Kidney tubule cell (primary cell): ENCODE measurements at places on chromosomes 5 and 9.

GRCh38 chr5:39941416-39941815 lies 516.6 kb upstream of the DAB2 start:
- no peak for DNase-seq

- DNase-seq: no peak
These were observed 11.9 kb upstream of the AQP7 start for GRCh38 chr9:33414268-33414667.

DNA sequence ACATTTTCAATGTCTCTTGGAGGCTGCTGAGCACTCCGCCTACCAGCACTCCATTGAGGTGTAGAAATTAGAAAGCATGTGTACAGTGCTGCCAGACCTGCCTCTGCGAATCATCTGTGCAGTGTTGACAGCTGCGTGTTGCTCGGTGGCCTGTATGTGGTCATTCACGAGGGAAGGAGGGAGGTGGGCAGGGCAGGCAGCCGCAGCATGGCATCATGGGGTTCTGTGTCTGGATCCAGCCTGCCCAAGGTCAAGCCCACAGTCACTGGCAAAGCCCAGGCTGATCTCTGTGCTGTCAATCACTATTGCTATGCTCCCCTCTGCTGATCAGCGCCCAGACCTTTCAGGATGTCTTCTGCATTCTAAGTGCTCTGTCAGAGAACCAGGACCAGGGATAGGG lies 8.0 kb upstream of the PDZD2 start:
- no peak for DNase-seq

- no peak for DNase-seq
These were observed 30.7 kb downstream of the TSTD2 start for GRCh38 chr9:97602430-97602829.

DNA sequence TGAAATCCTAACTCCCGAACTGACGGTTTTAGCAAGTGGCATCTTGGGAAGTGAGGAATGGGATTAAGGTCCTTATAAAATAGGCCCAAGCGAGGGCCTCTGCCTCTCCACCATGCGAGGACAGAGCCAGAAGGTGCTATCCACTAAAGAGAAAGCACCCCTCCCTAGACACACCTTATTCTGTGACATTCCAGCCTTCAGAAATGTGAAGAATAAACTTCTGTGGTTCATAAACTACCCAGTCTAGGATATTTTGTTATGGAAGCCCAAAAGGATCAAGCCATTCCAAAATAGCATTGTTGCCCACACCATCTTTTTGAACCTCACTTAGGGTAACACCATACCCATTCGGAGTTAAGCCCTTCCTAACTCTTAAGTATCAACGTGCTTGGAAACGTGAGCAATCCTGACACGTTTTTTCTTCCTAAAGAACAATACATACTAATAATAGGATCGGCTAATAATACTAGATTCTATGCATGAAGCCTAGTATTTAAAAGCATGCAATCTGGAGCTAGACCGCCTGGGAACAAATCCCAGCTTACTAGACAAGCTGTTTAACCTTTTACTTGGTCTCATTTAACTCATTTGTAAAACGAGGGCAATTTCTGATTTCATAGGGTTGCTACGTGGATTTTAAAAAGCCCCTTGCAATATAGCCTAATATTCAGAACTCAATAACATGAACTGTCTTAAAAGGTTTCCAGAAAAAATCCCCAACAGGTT lies 1.1 kb upstream of the SMC2 start:
- no peak for DNase-seq

DNA sequence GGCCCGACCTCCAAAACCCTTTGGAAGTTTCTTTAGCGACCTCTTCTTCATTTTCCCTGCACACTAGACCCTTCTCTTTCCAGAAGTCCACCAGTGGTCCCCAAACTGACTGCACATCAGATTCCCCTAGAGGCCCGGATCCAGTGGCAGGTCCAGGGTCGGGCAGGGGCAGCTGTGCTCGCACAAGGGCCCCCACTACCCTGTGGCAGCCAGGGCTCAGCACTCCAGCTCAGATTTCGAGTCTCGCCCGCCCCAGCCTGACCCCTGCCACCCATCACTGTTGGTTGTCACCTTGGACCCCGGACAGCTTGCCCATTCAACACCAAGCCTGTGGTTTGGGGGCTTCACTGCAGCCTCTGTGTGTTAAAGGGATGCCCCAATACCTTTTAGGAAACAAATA lies 7.8 kb upstream of the ZDHHC12 start:
- DNase-seq: no peak

- no peak for DNase-seq
These were observed 885 bp upstream of the TMEM252 start for GRCh38 chr9:68541568-68541967.

GRCh38 chr9:17486396-17486795 lies 92.5 kb upstream of the SH3GL2 start:
- DNase-seq: no peak

DNA sequence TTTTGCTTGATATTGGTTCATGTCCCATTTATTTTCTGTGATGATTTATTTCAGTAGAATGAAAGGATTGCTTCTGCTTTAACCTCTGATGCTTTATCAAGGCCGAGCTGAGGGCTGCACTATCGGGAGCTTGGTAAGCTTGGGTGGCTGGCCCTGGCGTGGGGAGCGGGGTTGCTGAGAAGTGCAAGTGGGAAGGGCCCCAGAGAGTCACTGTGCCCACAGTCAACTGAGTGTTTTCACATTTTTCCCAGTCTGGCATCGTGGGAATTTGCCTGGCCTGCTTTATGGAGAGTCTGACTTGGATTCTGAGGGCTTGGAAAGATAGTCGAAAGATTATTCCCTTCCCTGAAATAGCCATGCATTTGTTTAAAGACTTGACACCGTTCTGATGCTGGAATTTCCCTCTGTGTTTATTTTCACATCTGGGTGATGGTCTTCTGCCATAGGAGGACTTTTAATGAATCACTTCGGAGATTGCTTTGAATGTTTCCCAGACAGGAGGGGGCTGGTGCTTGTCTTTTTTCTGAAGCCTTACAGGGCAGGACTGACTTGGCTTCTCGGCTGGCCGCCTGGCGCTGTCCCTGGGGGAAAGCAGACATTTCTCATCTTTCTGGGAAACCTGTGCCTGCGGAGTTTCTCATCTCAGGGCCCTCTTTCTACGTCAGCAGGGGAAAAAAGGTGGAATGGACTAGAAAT lies 139.0 kb downstream of the BOD1 start:
- DNase-seq: no peak

DNA sequence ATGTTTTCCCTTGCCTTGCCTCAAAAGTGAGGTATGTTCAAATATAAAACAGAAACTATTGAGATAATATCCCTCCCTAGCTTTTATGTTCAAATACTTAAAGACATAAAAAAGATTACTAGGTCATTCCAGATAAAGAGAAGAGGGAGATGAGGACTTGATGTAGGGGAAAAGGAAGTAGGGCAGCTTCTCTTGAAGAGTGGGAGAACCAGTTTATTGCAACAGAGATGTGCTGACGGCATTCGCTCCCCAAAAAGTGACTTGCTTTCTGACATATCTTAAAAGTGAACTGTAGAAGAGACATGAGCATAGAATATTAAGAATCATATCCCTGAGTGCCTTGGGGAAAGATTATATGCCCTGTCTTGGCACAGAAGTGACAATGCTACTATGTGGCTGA lies 330.2 kb upstream of the NREP start:
- DNase-seq: no peak

GRCh38 chr5:172494630-172495505 lies 40.5 kb upstream of the SH3PXD2B start:
- DNase-seq: no peak

- DNase-seq: peak; percentile 97
These were observed 51.7 kb downstream of the ZNF474 start for GRCh38 chr5:122180863-122181548.

DNA sequence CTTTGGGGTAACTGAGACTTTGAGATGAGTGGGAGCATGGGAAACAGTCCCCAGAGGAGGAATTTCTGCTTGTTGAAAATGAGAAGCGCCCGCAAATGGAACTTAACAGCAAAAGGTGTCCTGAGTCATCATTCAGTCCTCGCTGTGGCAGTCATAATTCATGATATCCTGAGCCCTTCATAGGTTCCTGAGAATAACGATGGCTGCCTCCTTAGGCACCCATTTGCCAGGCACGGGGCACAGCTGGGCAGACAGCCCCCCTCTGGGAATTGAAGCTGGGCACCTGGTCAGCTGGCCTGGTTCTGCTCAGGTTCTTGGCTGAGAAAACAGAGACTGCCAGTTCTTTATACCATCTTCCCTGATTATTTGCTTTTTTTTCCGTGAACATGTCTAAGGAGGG lies 69.8 kb upstream of the EGFLAM start:
- DNase-seq: no peak

- peak; percentile 31 for DNase-seq
These were observed 297.7 kb upstream of the WWC1 start for GRCh38 chr5:167993771-167994170.

GRCh38 chr5:60776343-60776742 lies 67.7 kb downstream of the ELOVL7 start:
- no peak for DNase-seq

GRCh38 chr5:109739741-109740728 lies 50.3 kb downstream of the MAN2A1 start:
- DNase-seq: peak; percentile 87

DNA sequence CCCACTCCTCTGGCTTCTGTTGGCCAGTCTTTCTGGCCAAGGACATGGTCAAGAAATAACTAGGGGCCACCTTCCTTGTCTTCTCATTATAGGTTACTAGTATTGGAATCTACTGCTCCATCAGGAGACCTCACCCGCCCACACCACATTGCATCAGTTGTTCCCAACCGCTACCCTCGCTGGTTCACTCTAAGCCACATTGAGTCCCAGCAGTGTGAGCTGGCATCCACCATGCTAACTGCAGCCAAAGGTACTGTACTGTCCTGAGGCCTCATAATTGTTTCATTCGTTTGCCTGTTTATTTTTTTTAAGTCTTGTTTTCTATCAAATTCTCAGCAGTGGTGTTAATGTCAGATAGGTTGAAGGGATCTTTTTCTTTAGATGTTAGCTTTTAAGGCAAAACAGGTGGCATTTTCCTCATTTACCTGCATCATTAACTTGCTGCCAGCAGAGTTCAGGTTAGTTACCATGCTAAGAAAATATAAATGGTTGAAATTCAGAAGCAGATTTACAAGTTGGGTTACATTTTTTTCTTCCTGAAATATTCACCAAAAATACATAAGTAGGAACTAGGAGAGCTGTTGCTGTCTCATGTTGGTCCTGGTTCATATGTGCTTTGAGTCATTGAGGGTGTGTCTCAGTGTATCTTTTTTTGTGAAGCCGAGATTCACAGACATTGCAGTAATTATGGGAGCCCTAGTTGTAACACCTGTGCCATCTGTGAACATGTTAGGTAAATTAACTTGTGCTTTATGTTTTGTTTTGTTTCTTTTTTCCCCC lies 206.9 kb downstream of the ZSWIM6 start:
- DNase-seq: no peak

- DNase-seq: peak; percentile 60
These were observed 1.4 kb upstream of the PPP2CA start for GRCh38 chr5:134227259-134227658.

- DNase-seq: no peak
These were observed 19.9 kb downstream of the NOTCH1 start for GRCh38 chr9:136525841-136526499.

DNA sequence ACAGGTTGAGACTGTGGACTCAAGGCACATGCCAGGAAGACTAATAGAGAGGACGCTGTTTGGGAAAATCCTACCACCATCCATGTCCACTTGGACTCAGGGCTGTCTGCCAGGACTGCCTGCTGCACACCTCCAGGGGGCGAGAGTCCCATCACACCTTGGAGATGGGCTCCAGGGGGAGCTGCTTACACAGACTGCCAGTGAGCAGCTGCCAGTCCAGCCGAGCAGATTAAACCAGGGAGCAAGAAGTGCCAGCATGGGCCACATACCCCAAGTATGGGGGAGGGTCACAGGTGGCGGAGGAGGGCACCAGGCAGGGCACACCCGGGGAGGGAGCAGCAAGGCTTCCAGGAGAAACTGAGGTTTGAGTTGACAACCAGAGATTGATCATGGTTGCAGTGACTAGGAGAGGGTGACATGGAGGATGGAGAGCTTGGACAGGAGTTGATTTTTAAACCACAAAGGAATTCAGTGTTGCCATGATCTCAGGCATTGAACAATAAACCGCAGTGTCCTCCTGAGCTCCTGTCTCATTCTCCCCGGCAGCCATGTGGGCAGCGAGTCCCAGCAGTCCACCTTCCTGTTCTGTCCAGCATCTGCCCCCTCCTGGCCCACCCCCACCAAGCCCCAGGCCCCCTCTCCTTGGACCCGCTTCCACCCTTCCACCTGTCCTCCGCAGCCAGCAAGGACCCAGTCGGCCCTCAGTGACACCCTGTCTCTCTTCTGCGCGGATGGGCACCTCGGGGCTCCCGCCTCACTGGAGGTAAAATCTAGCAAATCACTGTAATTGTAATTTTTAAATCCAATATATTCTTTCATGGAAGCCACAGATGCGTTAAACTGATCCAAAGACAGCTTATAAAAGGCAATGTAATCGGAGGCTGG lies 3.1 kb upstream of the VAV2 start:
- peak; percentile 69 for DNase-seq

DNA sequence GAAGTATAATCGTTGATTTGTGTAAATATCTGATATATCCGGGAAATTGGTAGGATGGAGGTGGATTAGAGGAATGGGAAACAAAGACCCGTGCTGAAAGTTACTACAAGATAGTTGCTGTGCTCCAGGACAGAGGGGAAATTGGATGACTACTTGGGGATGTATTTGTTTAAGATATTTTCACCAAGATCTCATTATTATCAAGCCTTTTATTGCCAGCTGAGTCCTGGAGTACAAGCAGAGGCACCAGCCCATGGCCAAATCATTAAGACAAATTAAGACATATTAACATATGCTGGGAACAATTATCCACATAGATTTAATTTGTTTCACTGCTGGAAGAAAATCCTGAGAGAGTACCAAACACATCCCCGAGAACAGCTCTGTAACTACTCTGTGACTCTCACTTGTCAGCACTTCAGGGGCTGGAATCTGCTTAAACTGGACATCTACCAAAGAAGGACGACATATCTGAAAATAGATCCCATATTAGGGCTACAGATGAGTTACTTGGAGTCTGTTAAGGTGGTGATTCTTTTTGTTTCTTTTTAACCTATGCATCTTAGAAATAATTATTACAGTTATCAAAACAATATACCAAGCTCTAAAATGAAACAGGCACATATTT lies 68.2 kb downstream of the SLC1A1 start:
- DNase-seq: no peak

DNA sequence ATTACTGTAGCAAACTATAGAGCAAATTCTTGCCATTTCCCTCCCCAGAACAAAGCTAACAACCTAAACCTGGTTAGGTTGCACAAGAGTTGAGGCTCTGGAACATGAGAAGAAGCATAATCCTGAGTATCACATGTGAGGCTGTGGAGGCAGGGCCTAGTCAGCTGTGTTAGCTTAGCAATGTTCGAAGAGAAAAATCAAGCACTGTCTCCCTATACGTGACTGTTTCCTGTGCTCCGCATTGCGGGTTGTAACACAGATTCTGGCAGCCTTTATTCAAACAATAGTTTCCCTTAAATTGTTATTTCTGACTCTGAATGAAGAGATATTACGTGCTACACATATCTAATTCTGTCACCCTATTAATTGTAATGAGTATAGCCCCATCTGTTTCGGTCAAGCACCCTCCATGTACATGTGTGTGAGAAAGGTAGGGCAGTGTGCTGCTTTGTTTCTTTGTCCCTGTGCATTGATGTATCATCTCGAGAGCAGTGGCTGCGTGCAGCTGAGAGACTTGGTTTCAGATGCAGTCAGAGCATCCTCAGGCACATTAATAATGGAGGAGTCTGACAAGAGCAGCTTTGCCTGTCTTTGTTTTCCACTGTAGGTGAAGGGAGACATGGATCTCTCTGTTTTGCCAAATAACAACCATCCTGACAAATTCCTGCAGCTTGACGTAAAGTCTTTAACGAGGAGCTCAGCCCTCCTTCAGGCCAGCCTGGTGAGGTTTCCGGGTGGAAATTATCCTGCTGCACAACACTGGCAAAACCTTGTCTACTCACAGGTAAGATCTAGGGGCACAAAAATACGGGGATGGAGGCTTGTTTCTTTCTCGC lies at the start of gene MINAR2:
MINAR2 (plus strand) TSS at position 523 of the 836 bp plus-strand sequence; CDS start at position 620, 97 bp downstream.
- no peak for DNase-seq
